Daoy (cell line): ENCODE measurements at places on chromosomes 6 and 20. TPM values are rescaled to one million over a fixed set of nuclear protein-coding genes. Genes with fewer than 3 reads are reported as not detected.

RNGTT gene
- 30.8 and 43.9 TPM in 2 replicates for total RNA-seq

IGF2R gene
- 26.2 and 41.1 TPM in 2 replicates for total RNA-seq

- DNase-seq = no peak
Observed at GRCh38 chr6:170287371-170287876, 3.5 kb downstream of the DLL1 start.

GRCh38 chr20:8519887-8520286 is 387.8 kb downstream of the PLCB1 start:
- no peak for DNase-seq

- DNase-seq = peak; percentile 74
Observed at GRCh38 chr20:56987986-56988385, 278.5 kb downstream of the BMP7 start.

DNA sequence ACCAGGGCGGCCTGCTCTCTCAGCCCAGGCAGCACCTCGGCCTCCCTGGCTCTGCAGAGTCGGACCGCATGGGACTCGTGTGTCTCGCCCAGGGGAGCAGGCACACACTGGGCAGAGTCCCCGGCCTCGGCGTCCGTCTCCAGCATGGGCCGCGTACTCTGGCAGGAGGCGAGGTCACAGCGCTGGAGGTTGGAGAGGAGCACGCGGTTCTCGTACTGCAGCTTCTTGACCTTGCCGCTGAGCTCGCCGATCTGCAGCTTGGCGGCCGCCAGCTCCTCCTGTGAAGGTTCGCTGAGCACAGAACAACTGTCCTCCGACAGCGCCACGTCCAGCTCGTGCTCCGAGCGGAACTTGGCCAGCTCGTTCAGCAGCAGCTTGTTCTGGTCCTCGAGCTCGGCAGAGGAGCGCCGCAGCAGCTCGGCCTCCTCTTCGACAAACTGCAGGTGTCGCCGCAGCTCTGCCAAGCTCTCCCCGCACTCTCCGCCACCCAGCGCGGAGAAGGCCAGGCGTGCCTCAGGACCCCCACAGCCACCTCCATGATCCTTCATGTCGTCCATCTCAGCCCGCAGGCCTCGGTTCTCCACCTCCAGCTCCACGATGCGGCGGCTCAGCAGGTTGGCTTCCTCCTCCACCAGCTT is 42.0 kb upstream of the DSN1 start:
- no peak for DNase-seq
